ENCODE measurements at places on chromosomes 5 and 9. TPM values are rescaled to one million over a fixed set of nuclear protein-coding genes. Genes with fewer than 3 reads are reported as not detected.

Gene RNF208
- 0.73 TPM for total RNA-seq

Gene TEX48
- not detected for total RNA-seq

Gene PTPRD
- total RNA-seq, result 323 TPM

DNA sequence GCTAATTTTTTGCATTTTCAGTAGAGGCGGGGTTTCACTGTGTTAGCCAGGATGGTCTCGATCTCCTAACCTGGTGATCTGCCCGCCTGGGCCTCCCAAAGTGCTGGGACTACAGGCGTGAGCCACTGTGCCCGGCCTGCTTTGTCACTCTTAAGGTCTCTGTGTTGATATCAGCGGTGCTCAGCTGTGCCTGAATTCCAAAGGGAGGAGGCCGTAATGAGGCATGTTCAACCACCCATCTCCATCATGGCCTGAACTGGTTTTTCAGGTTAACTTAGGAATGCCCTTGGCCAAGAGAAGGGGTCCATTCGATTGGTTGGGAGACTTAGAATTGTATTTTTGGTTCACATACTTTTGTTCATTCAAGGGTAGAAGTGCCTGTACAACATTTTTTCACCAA, 22.0 kb downstream of the HSD17B3 start:
- DNase-seq, result no peak

GRCh38 chr5:171895081-171895480, 109.5 kb downstream of the SMIM23 start:
- no peak for DNase-seq

DNA sequence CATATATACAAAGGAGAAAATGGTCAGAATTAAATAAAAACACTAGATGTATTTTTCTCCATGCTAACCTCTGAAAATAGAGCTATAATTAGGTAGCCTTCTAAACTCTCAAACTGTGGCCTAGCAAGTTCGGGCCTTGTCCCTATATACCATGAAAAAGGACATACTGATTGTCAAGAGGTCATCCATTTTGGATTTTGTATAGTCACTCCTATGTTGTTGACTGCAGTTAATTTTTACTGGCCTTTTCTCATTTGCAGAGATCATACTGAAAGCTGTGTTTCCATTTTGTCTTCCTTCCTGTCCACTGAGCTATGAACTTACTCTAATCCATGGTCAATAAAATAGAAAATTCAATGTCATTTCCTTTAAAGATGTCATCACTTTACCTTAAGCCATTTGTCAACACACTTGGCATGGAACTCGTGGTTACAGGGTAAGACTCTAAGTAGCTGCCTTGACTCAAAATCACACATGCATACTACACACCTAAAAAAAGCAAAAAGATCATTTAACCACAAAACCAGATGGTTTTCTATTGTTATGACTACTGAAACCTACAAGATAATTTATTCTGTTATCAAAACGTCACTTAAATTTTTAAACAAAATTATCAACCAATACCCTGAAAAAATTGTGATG, 58.0 kb downstream of the RNF38 start:
- DNase-seq, result no peak

DNA sequence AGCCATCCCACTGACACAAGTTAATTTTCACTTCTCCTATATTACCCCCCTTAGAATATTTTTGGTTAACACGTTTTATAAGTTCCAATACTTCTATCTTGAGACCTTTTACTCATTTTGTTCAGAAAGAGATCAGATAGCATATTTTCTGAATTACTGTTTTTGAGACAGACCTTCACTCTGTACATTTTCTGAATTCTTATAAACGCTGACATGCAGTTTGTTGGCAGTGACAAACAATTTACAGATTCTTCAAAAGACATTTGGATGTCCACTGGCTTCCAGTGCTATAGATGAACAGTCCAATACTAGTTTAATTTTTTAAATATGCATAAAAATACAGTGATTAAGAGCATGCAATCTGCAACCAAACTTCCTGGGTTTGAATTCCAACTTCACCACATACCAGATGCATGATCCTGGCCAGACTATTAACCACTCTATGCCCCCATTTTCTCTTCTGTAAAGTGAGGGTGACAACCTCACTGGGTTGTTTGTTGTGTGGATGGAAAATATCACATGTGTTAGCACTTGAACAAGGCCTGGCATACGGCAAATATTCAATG, 142.1 kb downstream of the AGTPBP1 start:
- DNase-seq, result no peak

DNA sequence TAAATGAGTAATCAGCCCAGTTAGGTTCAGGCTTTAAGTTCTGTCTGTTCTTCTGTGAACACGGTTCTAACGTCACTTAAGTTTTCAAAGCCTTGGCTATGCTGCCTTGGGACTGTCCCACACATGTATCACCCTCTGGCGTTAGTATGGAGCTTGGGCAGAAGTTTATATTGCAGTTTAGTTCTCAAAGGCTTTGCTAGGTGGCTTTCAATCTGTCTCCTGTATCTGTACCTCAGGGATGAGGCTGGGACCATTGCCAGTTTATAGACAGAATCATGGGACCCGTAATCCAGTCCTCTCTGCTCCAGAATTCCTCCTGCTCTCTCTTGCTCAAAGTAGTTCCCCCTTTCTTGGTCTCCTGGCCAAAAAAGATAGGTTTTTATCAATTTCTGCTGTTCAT, 12.1 kb downstream of the C9orf40 start:
- DNase-seq, result no peak

Gene F2RL1
- total RNA-seq, result 1.2 TPM

Gene IQGAP2
- total RNA-seq, result 10.4 TPM

GRCh38 chr5:42495914-42496313, 72.7 kb downstream of the GHR start:
- no peak for DNase-seq

- DNase-seq, result no peak
Observed at GRCh38 chr5:150143350-150144245, 12.0 kb downstream of the PDGFRB start.

Gene FGF1
- total RNA-seq, result 6.8 TPM

GRCh38 chr5:75856056-75856455, 138.8 kb upstream of the POC5 start:
- DNase-seq, result no peak

DNA sequence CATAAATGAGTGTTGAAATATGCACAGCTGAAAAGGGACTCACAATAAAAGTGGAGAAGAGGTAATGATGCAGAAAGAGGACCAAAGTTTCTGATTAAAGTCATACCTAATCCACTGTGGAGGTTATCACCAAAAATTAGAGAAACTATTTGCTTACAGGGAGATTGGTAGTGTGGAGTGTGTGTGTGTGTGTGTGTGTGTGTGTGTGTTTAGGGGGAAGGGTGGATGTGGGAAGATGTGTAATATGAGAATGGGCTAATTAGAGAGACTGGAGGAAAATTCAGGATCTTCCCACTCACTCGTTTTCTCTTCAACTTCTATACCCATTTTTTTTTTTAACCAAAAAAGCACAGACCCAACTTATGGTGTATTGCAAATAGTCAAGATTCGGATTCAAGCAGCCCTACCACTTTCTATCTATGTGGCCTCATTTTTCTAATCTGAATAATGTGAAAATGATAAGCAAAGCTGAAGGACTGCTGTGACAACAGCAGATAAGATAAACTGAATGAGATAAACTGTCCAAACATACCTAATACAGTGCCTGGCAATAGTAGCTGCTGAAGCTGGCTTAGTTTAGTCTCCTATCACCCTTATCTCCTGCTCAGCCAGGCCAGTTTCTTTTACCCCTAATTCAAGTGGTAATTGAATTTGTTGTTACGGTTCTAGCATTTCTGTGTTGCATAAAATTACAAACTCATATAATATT, 501.1 kb downstream of the KDM4C start:
- no peak for DNase-seq

DNA sequence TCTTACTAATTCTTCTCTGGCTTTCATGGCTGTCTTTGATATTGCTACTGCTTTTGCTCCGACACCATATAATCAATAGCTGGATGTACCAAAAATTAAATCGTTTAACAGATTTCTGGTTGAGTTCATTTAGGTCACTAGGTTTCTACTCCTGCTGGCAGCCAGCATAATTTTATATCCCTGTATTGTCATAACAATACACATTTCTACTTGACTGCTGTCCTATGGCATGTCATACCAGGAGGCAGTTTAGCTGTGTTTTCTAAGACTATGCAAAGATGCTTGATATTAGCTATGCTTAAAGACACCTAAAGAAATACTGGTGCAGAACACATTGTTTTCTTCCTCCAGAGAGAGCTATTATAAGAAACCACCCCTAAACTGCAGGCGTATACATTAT, 337.2 kb upstream of the CDH6 start:
- DNase-seq, result no peak

GRCh38 chr5:135847976-135848375, 13.5 kb downstream of the SLC25A48 start:
- no peak for DNase-seq

DNA sequence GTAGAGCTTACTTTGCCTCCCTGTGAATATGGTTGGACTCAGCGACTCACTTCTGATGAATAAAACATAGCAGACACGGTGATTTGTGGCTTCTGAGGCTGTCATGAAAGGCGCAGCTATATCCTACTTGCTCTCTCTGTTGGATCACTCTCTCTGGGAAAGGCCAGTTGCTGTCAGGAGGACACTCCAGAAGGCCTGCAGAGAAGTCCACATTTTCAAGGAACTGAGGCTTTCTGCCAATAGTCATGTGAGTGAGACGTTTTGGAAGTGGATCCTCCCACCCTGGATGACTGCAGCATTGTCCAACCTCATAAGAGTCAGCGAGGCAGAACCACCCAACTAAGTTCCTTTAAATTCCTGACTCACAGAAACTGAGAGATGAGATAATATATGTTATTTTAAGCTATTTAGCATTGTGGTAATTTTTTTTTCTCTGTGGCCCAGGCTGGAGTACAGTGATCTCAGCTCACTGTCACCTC, 156.0 kb upstream of the MAST4 start:
- no peak for DNase-seq

DNA sequence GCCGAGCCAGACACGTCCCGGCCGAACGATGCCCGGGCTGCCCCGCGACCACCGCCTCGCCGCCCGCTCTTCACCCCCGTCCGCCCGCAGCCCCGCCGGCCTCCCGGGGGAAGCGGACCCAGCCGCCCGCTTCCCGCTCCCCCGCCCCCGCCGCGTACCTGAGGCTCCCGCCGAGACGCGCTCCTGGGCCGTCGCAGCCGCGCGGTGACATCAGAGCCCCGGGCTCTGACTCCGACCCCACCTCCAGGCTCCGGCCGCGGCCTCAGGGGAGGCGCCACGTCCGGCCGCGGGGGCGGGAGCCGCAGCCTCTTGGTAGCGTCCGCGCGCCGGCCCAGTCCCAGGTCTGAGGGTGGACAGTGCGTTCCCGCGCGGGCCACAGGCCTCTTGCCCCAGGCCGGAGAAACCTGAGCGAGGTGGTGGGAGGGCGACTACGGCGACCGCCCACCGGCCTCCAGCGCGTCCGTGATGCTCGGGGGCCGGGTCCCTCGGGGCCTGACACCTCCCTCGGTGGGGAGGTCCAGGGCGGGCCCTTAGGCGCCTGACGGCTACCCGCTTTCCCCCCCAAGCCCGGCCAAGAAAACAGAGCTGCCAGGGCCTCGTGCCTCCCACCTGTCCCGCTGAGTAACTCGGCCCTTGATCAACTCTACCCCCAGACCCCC, at the start of gene SHROOM1:
Gene SHROOM1 (minus strand): TSS at position 212 of the 659 bp plus-strand sequence. CDS start 4,507 bp downstream, outside the sequence.
- peak; percentile 77 for DNase-seq

DNA sequence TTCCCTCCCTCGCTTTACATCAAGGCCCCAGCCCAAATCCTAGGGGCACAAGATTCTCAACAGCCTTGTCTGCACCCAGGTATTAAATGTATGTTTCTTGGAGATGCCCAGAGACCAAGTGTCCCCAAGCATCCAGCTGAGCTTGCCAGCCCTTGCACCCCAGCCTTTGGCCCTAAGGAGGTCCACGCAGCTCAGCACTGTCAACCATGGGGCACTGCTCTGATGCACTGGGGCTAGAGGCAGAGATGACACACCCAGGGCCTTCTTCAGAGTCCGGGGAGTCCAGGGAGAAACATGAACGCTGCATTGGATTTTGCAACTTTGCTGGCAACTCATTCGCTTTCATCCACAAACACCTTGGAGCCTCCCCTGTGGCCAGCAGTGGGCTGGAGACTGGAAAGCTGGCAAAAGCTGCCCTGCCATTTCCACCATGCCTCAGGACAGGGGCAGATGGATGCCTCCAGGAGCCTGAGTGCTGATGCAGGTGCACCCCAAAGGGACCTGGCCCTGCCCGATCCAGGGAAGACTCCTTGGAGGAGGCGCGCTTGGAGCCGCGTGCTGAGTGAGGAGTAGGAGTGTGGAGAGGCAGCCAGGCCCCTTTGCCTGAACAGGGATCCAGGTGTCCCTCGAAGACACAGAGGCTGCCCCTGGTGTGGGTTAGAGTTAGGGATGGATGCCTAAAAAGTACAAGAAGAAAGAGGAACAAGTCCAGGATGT, 19.3 kb downstream of the PAEP start:
- no peak for DNase-seq
